LHCN-M2 (cell line): ENCODE measurements at places on chromosomes 4 and X. TPM values are rescaled to one million over a fixed set of nuclear protein-coding genes. Genes with fewer than 3 reads are reported as not detected.

Gene GPRASP1
- total RNA-seq = 1.5 and 2.0 TPM in 2 replicates

Gene IL1RAPL1
- 0.51 and 1.1 TPM in 2 replicates for total RNA-seq

DNA sequence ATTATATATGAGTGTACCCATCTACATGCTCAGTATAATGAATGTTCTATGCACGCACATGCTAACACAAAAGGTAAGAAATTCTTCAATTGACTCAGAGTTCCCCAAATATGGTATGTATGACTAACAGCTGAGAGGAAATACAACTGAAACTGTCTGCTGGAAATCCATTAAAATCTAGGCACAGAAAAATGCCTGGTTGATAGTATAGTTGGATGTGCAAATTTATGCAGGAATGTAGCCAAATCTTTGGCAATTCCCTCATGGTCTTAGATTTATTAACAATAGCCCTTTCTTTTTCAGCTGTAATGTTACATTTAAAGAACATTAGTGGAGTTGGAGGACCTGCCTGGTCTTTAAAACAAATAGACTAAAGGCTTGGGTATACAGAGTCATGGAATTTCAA, 5.5 kb downstream of the CAMK2D start:
- peak; percentile 77 for DNase-seq

Gene ARMCX4
- 0.92 and 1.2 TPM in 2 replicates for total RNA-seq

GRCh38 chr4:27701606-27702005, 841.0 kb downstream of the STIM2 start:
- no peak for DNase-seq

DNA sequence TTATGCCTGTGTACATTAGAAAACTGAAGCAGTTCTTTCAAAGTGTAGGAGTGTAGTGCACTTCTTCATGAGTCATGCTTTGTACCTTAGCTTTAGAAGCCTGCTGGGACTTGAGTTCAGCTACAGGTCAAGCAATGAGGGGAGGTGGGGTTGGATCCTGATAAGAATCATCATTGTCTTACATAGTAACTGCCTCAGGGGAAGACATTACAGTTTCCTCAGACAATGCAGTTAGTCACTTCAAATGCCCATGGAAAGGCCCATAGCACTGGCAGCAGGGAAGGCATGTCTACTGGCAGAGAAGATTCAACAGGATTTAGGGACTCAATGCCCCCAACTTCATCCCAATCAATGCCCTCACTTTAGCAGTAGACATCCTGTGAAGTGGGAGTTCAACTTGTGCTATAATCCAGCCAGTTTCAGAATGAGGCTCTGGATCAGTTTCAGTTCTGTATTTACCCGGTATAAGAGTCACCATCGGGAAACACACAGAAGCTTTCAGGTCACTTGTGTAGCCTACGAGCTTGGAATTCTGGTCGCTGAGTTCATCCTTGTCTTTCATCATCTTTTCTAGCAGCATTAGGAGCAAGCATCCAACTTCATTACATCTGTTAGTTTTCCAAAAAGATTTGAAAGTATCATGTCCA, 1216.5 kb downstream of the RAPGEF2 start:
- DNase-seq = peak; percentile 60

DNA sequence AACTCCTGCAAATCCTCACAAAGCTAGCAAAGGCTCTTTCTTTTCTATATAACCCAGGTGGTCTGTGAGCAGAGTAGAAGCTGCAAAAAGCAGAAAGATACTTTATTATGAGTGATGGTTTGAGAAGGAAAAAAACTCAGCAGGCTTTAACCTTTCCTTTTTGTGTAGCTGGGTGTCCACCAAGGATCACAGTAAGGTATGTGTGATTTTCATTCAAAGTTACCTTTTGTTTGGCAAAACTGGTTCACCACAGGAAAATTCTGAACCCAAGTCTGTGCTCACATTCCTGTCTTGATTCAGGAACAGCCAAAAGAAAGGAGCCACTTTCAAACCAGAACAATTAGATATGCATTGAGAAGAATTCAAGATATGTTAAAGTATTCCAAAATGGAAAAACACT, 35.7 kb downstream of the FRAS1 start:
- no peak for DNase-seq

DNA sequence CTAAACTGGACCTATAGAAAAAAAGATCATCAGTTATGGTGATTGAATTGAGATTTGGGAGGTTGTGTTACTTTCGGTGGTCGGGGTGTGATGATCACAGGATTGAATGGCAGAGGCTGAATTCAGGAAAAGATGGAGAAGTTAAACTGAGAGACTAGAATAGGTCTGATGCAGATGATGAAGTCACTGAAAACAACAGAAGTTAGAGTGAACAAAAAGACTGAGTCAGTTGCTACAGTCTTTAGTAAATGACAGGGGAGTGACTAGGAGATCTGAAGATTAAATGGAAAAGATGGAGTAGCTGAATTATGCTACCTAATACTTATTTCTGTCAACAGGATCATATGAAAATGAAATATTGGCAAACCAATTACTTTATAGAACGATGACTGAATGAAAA, 163.2 kb downstream of the RPA4 start:
- no peak for DNase-seq

Gene F11
- not detected in 2 replicates for total RNA-seq

DNA sequence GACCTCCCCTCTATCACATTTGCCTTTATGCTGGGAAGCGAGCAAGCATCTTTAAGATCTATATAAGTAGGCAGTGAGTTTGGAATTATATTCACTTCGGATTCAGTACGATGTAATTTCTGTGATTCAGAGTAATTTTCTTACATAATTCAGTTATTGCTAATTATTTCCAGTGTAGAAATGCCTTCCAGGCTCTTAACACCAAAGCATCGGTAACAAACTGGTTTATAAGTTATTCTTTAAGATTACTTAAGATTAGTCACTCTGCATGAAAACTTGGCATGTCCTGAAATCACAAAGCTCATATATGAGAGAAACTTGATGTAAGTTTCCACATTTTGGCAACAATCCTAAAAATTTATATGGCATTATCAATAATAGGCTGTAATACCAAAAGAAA, 120.8 kb downstream of the ADAMTS3 start:
- no peak for DNase-seq

GRCh38 chr4:104896660-104897645, 249.7 kb upstream of the TET2 start:
- DNase-seq = peak; percentile 65

- no peak for DNase-seq
These were observed 23.9 kb downstream of the ZFYVE28 start for GRCh38 chr4:2394528-2394927.

Gene MAGEB17
- 0.13 TPM in 1 of 2 replicates, not detected in the other for total RNA-seq

DNA sequence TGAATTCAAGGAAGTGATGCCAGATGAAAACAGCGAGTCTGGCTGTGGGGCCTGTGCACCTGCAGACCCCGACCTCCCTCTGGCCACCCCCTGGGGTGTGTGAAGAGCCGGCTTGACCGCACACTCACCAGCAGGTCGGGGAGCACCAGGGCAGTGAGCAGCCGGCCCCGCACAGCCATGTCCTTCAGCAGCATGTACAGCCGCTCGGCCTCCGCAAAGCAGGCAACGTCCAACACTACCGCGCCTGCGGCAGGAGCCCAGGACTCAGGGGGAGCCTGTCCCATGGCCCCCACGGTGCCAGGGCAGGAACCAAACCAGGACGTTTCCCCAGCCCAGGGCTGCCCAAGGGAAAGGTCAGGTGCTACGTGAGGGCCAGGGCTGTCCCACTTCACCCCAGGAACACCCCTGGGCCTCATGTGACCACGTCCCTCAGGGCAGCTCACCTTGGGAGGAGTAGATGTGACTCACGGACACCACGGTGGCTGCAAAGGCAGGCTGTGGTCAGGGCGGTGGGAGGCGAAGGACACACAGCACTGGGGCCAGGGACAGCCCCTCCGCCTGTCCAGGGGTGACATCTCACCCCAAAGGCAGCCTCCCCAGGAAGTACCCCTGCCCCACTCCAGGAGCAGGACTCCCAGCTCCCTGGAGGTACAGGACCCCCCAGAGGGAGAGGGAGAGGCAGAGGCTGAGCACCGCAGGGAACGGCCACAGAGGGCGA, 8.2 kb downstream of the DGKQ start:
- no peak for DNase-seq

Gene YIPF7
- total RNA-seq = not detected in 2 replicates

Gene USP17L27
- total RNA-seq = not detected in 2 replicates

DNA sequence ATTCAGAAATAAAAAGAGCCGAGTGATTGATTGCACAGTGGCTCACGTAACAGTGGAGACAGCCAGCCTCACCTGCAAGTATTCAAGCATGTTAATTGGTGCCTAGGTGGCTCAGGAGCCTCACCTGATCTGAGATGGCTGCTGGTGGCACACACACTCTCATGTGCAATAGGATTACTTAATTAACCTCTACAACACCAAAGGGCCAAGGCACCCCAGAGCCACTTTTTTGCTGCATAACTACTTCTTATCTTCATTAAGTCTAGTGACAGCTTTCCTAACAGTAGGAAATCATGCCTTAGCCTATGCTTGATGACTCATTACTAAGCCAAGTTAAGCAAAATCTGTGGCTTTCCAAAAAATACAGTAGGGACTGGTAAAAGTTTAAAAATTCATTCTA, 117.3 kb upstream of the NOCT start:
- peak; percentile 9 for DNase-seq

DNA sequence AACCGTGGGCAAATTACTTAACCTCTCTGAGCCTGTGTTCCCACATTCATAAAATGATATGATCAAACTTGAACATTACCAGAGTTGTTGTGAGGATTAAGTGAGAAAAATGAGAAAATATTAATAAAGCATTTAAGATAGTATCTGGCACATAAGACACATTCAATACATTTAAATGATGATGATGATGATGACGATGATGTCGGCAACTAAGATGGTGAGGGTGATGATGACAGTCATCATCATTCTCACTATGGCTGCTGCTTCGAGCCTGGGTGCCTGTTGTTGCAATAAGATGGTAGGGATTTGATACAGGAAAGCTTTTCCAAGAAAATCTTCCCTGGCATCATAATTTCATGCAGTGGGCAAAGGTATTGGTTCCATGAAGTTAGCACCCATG, 11.1 kb downstream of the TMEM164 start:
- no peak for DNase-seq
